ENCODE measurements at places on chromosomes 3 and 15.
A peak's percentile ranks its signal among the peaks of the same experiment; 100 is the strongest.

DNA sequence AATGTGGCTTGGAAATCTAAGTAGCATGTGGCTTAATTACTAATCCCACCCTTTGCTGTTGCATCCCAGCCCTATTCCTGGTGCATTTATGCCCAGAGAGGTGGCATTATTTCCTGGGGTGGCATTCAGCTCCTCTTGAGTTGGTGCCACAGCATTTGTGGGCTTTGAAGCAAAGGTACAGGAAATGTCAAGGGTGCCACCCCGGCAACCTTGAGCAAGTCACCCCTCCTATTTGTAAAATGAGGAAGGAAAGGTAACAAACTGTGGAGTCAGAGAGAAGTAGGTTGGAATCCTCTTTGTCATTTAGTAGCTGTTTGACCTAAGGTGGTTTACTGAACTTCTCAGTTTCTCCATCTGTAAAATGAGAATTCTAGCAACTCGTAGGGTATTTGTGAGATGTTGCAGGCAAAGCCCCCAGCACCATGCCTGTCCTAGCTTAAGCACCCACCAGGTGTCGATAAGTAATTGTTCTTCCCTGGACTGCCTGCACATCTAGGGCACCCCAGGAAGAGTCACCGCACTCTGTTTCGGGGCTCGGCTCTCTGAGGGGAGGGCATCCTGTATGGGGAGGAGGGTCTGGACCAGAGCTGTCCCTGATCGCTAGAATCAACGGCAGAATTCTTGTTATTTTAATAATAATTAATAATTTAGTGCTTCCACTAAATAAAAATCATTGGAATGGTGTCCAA, 17.1 kb downstream of the ISG20 start:
- no peak for DNase-seq

GRCh38 chr3:126399756-126400155, 5.0 kb downstream of the CFAP100 start:
- DNase-seq, result no peak

DNA sequence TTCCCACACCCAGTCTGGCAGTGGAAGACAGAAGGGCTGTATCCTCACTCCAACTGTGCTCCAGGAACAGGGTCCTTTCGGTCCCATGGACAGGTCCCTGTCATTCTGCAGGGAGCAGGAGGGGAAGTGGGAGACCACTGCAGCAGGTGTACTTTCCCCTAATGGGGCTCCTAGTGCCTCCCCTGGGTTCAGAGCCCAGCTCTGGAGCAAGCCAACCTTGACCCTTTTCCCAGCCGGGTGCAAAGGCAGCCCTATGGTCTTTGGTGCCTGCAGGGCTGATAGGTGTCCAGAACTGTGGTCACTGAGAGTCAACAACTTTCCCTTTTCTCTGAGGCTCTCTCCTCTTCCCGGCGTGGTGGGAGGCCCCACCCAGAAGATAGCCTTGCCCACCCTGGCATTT, 26.8 kb downstream of the MAGEF1 start:
- DNase-seq, result no peak

GRCh38 chr3:52357151-52358080, 41.3 kb downstream of the DNAH1 start:
- DNase-seq, result no peak

DNA sequence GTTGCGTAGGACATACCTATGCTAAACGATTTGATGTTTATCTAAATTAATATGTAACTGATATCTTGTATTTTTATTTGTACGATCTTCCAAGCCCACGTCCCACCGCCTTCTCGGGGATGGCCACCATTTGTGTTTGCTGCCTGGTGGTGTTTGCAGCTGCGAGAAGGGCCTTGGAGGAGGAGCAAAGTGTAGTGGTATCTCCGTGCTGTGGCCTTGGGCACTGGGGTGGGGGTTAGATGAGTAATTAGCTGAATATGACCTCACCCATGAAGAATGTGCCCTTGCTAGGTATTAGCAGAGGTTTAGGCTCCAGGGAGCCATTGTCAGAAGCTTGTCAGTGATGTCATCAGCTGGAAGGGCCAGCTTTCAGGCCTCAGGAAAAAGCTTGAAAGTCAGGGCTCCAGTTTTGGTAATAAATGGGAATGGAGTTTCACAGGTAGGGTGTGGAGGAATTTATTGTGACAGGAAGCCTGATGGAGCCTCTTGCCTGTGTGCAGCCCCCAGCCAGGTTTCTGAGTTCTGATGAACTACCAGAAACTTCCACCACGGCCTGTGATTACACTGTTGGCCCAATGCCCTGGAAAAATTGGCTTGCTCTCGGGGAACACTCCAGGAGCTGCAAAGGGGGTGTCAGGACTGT, 41.0 kb downstream of the FLNB start:
- no peak for DNase-seq

DNA sequence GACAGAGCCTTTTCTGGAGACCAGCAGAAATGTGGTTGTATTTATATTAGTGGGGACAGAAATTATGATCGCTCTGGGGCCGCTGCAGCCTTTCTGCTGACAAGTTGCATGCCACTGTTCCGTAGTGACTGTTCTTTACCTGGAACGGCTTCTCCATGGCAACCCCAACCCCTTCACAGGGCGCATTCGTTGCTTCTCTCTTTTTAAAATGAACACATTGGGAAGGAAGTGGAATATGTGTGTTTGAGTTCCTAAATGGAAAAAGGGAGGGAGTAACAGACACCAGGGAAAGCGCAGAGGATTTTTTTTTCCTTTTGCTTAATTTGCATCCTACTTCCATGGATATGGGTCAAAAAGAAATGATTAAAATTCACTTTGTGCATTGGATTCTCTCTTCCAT, 482.0 kb upstream of the SUCLG2 start:
- peak; percentile 39 for DNase-seq

DNA sequence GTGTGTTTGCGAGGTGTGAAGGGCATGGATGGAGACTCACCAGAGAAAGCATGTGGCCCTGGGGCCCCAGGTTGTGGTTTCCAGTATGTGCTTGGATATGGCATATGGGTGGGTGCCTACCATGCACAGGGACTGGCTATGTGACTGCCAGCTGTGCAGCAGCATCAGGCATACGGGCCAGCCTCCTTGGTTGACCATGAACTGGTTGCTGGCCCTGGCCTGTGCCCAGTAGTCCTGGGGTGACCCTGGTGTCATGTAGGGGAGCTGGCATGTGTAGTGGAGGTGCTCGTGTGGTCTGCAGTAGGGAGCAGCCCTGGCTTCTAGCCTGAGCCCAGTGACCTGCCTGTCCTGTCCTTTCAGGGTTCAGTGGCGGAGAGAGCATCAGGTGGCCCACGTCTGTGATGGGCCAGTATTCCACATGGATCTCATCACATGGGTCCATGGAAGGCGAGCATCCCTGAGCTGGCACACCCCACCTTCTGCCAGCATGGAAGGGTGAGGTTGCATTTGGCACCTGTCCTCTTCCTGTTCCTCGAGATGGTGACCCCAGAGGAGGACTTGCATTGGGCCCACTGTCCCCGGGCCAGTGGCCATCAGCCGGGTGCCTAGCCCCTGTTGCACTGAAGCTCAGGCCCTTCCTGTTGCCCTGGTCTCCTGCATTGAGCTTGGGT, 228.9 kb downstream of the SNRPN start:
- DNase-seq, result no peak

GRCh38 chr3:139132976-139133375, 88.3 kb upstream of the PRR23C start:
- DNase-seq, result no peak

DNA sequence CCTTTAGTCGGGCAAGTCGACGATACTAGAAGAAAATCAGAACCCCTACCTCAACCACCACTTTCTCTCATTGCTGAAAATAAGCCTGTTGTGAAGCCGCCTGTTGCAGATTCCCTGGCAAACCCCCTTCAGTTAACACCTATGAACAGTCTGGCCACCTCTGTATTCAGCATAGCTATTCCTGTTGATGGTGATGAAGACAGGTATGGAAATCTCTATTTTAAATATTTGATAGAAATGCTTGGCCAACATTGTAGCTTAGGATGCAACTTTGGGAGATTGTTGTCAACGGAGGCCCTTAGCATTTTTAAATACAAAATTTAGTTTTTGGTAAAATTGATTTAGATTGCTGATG, 3.0 kb downstream of the TSC22D2 start:
- DNase-seq, result peak; percentile 73

DNA sequence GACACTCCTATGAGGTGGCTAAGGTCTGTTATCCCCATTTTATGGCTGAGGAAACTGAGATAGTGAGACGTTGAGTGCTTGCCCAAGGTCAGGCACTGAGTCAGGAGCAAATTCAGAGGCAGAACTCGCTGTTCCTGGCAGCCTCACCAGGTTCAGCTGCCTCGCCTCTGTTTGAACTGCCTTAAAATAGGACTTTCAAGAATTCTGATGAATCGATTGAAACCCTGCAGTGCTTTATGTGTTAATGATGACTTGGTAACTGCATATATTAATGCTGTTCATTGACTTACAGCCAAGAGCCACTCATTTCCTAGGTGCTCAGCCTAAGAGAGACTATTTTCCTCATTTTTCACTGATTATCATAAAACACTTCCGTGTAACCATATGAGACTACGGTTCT, 79.5 kb upstream of the BHLHE40 start:
- DNase-seq, result no peak

DNA sequence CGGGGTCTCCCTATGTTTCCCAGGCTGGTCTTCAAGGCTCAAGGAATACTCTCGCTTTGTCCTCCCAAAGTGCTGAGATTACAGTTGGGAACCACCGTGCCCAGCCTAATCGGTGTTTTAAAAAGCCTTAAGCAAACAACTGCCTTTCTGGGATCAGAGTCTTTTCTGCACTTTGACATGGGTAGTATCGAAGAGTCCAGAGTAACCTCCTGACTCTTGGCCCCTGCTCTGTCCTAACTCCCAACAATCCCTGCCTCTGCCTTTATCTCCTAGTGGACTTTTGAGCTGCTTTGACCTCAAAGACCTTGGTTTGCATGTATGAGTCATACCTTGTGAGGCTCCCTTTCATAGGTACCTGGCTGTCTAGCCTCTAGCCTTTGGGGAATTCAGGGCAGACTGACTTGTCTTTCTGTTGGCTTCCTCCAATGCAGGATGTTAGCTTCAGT, 21.0 kb upstream of the HACD2 start:
- no peak for DNase-seq

DNA sequence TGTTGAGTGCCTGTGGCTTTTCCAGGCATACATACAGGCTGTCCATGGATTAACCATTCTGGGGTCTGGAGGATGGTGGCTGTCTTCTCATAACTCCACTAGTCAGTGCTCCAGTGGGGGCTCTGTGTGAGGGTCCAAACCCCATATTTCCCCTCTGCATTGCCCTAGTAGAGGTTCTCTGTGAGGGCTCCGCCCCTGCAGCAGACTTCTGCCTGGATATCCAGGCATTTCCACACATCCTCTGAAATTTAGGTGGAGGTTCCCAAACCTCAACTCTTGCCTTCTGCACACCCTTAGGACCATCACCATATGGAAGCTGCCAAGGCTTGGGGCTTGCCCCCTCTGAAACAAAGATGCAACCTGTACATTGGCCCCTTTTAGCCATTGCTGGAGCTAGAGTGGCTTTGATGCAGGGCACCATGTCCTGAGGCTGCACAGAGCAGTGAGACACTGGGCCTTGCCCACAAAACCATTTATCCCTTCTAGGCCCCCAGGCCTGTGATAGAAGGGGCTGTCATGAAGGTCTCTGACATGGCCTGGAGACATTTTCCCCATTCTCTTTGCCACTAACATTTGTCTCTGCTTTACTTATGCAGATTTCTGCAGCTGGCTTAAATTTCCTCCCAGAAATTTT, 400.1 kb upstream of the MDFIC2 start:
- no peak for DNase-seq

DNA sequence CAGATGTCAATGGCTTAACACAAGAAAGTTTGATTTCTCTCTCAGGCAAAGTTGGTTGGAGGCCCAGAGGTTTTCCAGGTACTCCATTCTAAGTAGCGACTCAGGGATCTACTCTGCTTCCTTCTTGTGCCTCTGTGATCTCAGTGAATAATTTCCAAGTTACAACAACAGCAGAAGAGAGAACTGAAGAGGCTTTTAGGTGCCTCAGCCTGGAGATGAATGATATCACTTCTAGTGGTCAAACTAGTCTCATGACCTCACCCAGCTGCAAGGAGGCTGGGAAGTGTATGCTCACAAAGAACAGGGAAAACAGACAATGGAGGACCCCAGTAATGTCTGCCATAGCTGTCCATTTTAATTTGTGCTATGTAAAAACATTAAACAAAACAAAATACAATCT, 4.6 kb upstream of the PRICKLE2 start:
- no peak for DNase-seq

- no peak for DNase-seq
These were observed 236.5 kb downstream of the LRTM1 start for GRCh38 chr3:54691289-54691771.

DNA sequence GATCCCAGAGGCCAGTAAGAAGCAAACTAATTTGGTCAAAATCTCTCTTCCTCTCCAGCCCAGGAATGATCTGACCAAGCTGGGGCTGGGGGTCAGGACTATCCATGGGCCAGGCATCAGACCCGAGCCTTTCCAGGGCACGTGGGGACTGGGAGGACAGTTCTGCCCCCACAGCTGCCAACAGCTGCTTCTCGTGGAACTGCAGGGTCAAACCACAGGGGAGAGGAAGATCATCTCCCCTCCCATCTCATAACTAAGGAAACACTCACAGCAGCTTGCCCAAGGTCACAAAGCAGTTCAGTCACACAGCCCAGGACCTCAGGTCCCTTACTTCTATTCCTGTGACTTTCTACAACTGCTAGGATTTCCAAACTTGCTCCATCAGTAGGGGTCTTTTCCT, 47.1 kb downstream of the DAPK2 start:
- no peak for DNase-seq

GRCh38 chr3:4709341-4709740, 216.2 kb downstream of the ITPR1 start:
- no peak for DNase-seq

- no peak for DNase-seq
These were observed 14.8 kb downstream of the UBE3A start for GRCh38 chr15:25424073-25424472.

Measured in NCI-H1105 treated with DMSO at 0.1 percent for 48 hours (cell line).